ENCODE measurements at places on chromosomes 2 and 18. TPM values are rescaled to one million over a fixed set of nuclear protein-coding genes. Genes with fewer than 3 reads are reported as not detected.
A peak's percentile ranks its signal among the peaks of the same experiment; 100 is the strongest.

The MATN3 gene
- total RNA-seq: 0.33 TPM

The APLF gene
- total RNA-seq: 2.1 TPM

The COX7A2L gene
- 278 TPM for total RNA-seq

DNA sequence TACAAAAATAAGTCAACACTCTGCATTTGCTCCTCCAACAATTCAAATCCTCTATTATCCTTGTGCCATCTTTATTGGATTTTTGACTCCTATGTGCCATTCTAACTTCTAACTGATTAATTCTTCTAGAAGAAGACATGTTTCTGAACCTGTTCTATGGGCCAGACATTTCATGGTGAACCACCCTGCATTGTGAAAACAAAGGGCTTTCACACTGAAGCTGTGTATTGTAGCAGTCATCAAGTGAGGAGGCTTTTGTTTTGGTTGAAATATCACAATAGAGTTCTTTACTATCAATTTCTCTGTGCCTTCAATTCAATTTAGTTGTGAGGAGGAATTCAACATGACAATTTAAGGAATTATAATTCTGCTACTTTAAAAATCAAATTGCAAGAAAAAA is 357.9 kb downstream of the PLCL1 start:
- ATAC-seq: no peak

DNA sequence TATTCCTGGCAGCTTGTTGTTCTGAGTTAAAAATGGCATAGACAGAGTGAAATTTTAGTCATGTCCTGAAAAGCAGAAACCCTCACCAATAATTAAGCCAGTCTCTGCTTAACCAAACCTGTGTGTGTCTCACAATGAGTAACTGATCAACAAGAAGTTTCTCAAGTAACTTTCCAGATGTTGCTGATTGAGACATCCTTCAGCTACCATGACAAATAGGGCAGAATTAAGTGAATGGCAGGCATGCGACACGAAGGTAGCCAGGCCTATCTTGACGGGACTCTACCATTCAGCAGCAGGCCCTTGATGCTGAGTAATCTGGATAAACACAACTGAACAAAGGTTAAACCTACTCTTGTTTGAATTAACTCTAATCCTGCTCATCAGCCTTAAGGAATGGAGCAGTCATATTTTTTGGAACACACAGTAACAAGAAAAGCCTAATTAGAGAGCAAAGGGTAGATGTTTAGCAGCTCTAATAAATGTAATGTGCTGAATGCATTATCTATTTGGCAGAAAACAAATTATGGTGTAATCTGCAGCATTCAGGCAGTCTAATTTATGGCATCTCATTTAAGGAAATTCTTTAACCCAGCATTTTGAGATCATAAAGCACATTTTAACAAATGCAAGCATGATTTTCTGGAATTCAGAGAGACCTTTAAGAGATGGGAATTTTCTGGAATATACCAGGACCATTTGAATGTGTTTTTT is 159.5 kb upstream of the EPHA4 start:
- ATAC-seq: no peak

GRCh38 chr2:28588292-28588670 is 92.4 kb downstream of the PLB1 start:
- no peak for ATAC-seq

DNA sequence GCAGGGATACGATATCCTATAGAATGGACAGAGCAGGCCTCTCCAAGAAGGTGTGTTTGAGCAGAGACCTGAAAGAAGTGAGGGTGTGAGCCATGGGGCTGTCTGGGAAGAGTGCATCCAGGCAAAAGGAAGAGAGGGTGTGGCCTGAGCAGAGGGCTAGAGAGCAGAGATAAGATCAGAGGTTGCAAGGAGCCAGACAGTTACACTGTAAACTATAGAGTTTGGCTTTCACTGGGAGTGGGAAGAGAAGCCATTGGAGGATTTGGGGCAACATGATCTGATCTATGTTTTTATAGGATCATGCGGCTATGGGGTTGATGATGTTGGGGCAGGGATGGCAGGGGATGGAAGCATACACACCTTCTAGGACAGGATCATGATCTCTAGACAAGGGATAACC is 124.1 kb upstream of the MAP3K20 start:
- no peak for ATAC-seq

GRCh38 chr2:12728221-12728777 is 11.6 kb downstream of the TRIB2 start:
- no peak for ATAC-seq

- no peak for ATAC-seq
These were observed 74.6 kb upstream of the NARS1 start for GRCh38 chr18:57696271-57696670.

GRCh38 chr2:180571559-180571958 is 408.8 kb upstream of the UBE2E3 start:
- no peak for ATAC-seq

The RGPD3 gene
- total RNA-seq: 0.38 TPM

The ZNF396 gene
- total RNA-seq: 7.2 TPM

- peak; percentile 87 for ATAC-seq
These were observed 97.1 kb downstream of the USP40 start for GRCh38 chr2:233469261-233470010.

The NGEF gene
- total RNA-seq: 5.1 TPM

- ATAC-seq: peak; percentile 40
These were observed 529 bp upstream of the MTA3 start for GRCh38 chr2:42567806-42568400.

The NT5C1B gene
- 0.55 TPM for total RNA-seq

The SERPINB12 gene
- not detected for total RNA-seq

DNA sequence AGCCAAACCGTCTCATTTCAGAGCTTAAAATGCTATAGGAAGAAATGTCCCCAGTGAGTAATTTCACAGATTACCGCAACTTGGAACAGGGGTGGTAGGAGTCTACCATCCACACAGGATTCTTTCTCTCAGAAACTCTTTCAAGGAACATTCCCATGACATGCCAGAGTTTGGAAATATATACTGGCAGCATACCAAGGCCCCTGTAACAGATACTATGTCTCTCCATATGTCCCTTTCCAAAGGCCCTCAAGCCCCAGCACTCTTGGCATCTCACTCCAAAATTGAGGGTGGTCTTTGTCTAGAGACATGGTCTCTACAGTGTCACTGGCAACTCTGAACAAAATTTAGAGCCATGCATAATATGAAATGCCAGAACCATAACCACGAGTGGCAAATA is 11.0 kb downstream of the FIGLA start:
- ATAC-seq: no peak

The PSMA8 gene
- not detected for total RNA-seq

DNA sequence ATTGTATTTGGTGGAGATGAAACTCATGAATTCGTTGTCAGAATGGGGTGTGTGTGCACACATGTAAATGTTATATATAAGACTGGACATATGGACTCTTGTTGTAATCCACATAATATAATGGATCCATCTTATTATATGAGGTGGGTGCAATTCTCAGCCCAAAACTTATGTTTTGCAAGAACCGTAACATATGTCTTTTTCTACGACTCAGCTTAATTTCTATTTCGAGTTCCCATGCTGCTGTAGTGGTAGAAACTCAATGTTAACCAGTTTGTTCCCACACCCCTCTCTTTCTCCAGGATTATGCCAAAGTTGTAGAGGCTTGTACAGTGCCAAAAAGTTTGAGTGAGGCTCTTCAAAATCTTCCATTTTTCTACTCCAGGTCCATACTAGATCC is 112.5 kb upstream of the SPOPL start:
- ATAC-seq: no peak

DNA sequence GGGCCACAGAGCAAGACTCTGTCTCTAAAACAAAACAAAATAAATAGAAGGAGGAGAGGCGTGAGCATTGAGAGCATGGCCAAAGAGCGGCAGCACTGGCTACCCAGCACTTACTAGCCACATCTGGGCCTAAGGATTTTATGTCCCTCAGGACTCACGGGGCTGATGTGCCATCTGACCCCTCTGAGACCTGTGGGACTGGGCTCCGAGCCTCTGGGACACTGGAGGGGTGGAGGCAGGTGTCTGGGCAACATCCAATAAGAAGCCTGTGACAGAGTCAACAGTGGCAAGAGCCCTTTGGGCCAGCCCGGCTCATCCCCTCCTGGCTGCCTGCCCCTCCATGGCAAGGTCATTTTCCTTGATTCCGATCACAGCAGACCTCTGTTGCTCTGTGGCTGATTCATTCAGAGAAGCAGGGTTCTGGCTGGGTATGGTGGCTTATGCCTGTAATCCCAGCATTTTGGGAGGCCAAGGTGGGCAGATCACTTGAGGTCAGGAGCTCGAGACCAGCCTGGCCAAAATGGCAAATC is 60.7 kb downstream of the RRM2 start:
- no peak for ATAC-seq

DNA sequence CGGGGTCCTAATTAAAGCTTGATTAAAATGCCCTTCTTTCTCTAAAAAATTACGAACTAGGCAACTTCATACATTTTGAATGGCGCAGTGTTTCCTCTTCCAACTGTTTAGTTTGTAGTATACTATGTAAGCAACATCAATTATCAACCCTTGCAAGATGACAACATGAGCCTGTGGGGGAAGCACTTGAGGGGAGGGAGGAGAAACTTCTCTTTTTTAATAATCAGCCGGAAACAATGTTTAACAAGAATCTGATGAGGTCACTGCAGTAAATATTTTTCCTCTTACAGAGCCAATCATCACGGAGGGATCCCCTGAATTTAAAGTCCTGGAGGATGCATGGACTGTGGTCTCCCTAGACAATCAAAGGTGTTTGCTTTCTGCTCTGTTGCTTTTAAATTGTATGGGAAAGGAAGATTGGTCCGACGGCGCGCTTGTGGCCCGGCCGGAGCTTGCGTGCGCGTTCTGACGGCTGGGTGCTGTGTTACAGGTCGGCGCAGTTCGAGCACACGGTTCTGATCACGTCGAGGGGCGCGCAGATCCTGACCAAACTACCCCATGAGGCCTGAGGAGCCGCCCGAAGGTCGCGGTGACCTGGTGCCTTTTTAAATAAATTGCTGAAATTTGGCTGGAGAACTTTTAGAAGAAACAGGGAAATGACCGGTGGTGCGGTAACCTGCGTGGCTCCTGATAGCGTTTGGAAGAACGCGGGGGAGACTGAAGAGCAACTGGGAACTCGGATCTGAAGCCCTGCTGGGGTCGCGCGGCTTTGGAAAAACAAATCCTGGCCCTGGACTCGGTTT is 5.3 kb upstream of the DLX1 start:
- ATAC-seq: no peak

GRCh38 chr2:226973816-226974215 is 138.0 kb downstream of the RHBDD1 start:
- no peak for ATAC-seq

GRCh38 chr2:111149882-111150455 is 29.3 kb downstream of the BCL2L11 start:
- ATAC-seq: no peak

- ATAC-seq: no peak
These were observed 11.6 kb upstream of the SPTBN1 start for GRCh38 chr2:54444503-54444902.

GRCh38 chr2:124822516-124822915 is 797.4 kb downstream of the CNTNAP5 start:
- ATAC-seq: peak; percentile 27

DNA sequence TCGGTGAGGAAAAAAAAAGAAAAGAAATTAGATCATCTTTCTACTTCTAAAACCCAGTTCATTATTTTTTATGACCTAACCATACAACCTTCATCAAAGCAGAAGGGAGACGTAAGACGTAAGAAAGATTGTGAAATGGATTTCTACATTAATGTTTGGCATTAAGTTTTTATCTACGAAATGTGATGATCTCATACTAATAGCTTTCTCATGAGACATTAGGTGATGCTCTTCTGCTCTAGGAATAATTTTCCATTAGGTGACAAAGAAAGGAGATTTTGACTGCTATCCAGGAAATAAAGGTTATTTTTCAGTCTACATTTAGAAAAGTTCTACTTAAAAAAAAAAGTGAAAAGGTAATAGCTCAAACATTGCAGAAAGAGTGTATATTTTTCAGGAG is 748.6 kb downstream of the ERBB4 start:
- ATAC-seq: peak; percentile 66

DNA sequence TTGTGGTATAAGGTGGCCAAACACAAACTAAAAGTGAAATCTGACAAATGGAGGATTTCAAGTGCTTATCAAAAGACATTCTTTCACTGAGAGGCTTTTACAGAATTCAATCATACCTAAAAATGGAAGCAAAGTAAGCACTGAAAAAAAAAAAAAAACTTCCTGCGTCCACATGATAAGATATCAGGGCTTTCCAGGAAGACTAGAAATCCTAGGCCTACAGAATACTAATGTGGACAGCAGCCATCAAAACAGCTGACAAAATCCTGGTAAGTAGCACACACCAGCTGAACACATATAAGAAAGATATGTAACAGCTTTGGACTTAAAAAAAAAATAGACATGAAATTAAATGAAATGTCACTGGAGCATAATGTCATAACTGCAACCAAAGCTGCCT is 178.2 kb downstream of the SUCLG1 start:
- ATAC-seq: no peak

The GYPC gene
- total RNA-seq: 237 TPM

The LOXHD1 gene
- total RNA-seq: 0.05 TPM

DNA sequence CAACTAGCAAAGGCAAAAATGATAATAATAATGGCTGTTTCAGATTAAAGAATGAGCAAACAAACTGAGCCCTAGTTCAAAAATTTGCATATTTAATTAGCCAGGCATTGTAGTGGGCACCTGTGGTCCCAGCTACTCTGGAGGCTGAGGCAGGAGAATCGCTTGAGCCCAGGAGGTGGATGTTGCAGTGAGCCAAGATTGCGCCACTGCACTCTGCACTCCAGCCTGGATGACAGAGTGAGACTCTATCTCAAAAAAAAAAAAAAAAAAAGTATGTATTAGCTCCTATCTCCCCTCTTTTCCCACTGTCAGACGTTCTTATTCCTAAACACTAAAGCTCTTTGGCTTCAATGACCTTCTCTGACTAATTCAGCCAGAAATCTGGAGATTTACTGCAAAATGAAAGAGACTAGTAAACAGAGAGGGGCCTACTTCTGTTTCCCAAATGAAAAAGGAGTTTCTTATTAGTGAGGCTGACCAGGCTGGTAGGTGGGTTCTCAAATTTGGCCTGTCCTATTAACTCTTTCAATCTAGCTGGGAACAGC is 3.9 kb upstream of the SRBD1 start:
- ATAC-seq: no peak

- peak; percentile 85 for ATAC-seq
These were observed at the start of gene MOGAT1 for GRCh38 chr2:222671259-222672067. Gene MOGAT1 (plus strand): TSS chr2:222671658. CDS start chr2:222671786, 128 bp downstream.

The SERPINB10 gene
- not detected for total RNA-seq

The CCDC150 gene
- 17.7 TPM for total RNA-seq

The METTL5 gene
- total RNA-seq: 49.1 TPM

The TGOLN2 gene
- 25.7 TPM for total RNA-seq

DNA sequence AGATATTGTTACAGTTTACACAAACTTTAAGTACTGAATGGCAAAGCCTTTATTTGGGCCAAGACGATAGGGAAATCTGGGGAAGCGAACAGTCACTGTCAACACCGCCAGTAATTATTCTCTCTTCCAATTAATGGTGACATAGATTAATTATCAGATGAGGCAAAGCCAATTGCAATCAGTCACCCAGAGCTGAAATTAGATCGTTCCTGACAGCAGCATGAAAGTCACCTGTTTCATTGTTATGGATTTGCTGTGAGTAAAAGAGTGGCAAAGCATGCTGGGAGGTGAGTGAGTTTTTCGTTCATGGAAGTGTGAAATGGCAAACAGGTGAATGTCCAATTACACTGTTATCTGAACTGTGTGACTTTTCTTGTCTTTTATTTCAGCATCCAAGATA is 164.8 kb upstream of the KLHL14 start:
- no peak for ATAC-seq

- ATAC-seq: no peak
These were observed 87.5 kb upstream of the CTAGE1 start for GRCh38 chr18:22505141-22505591.

All from motor neuron (in vitro differentiated cells).